ENCODE measurements at places on chromosomes 1 and 21.

GRCh38 chr1:233904633-233905415 lies at the start of gene SLC35F3:
SLC35F3 (plus strand) TSS chr1:233904676.
- DNase-seq, result no peak

DNA sequence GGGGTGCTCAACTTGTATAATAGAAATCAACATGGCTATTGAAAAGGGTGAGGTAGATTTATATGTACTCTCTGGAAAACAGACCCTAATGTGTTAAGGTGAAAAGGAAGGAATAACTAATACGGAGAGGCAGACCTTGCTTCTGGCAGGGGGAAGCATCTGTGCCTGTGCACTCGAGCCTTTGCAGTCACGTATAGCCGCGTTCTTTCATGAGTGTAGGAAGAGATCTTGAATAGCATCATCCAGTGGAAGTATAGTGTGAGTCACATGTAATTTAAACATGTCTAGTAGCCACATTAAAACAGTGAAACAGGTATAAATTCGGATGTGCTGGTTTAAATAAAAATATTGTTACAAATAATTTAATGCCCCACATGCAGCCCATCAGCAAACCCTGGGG lies 3.0 kb downstream of the A3GALT2 start:
- DNase-seq, result no peak

DNA sequence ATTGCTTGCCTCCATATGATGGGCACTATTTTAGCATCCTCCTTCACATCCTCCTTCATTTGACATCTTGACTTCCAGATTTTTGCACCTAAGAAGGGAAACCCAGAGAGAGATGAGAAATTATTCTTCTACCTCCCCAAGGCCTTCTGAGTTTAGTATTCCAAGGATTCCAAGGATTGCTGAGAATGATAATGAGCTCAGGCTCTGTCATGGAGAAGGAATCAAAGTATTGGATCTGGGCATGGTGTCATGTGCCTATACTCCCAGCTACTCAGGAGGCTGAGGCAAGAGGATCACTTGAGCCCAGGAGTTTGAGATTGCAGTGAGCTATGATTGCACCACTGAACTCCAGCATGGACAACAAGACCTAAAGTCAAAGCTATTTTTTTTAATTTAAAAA lies 26.6 kb upstream of the ZNF281 start:
- DNase-seq, result no peak

DNA sequence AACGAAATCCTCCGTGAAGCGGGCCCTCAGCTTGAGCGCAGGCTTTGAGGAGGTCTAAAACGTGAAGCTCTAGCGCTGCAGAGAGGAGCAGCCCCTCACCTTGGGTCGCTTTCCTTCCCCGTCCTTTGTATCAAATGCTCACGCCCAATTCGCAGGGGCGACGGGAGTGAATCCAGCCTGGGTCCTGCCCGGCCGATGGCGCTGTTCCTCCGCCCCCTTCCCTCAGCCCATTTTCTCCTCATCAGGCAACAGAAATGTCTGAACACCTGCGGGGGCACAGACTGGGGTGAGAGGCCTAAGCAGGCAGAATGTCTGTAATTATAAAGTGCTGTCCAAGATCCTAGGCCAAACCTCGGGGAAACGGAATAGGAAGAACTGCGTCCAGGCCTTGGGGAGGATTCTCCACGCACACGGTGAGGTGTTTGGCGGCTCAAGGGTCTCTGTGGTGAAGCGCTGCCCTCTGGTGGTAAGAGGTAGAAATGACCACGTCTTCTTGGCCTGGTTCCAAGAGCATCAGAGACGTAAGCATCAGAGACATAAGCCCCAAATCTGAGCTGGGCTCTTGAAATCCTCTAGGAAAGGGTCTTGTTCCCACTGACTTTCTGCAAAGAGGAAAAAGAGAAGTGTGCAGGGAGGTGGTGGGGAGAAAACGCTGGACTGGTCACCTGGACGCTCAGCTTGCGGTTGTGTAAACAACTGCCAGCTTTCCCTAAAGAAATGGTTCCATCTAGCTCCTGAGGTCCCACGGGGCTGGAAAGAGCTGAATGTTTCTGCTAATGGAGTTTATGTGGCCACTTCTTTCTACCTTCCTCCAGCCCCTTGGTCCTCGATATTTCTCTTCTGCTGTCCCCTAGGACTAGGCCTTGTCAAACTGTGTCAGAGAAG lies 92.1 kb upstream of the CD53 start:
- DNase-seq, result no peak

GRCh38 chr1:40438391-40439015 lies 11.8 kb upstream of the ZFP69B start:
- no peak for DNase-seq

DNA sequence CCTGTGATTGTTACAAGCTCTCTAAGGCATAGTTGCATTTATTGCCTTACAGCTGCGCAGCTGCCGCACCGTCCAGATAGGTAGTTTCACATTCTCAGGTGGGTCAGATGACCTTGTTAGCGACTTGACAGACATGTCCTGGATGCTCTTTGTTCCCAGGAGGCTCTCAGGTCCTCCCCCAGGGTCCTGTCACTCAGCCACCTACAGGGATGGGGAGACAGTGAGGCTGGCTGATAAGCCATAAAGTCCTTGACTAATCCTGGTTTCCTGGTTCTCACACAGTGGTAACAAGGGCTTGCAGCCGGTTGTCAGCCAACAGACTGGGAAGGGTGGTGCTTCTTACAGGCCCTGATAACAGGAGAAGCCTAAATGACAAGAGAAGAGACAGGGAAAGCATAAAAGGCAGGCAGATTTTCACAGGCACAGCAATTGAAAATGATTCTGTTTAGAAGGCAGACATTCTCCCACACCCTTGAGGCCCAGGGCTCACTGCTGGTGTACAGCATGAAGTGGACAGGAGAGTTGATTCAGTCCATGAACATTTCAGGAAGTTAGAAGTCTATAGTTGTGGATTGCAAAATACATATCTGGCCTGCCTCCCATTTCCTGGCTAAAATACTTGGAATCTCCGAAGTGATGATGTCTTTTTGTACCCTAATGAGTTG lies 2.9 kb downstream of the ARF1 start:
- DNase-seq, result peak; percentile 57

DNA sequence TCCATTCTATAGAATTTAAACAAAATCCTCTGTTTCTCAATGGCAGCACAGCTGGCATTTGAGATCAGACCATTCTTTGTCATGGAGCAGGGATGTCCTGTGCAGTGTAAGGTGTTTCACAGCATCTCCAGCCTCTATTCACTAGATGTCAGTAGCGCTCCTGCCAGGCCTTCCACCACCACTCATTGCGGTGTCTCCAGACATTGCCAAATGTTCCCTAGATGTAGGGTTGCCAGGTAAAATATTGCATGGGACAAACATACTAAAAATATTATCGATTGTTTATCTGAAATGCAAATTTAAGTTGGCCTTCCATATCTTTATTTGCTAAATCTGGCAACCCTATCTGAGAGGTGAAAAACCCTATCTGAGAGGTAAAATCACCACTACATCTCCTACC lies 11.7 kb downstream of the ITLN2 start:
- no peak for DNase-seq

- no peak for DNase-seq
Measured at GRCh38 chr1:246722720-246723119, 1.5 kb upstream of the SCCPDH start.

- DNase-seq, result no peak
Measured at GRCh38 chr1:109816975-109817535, 53.3 kb upstream of the EPS8L3 start.

DNA sequence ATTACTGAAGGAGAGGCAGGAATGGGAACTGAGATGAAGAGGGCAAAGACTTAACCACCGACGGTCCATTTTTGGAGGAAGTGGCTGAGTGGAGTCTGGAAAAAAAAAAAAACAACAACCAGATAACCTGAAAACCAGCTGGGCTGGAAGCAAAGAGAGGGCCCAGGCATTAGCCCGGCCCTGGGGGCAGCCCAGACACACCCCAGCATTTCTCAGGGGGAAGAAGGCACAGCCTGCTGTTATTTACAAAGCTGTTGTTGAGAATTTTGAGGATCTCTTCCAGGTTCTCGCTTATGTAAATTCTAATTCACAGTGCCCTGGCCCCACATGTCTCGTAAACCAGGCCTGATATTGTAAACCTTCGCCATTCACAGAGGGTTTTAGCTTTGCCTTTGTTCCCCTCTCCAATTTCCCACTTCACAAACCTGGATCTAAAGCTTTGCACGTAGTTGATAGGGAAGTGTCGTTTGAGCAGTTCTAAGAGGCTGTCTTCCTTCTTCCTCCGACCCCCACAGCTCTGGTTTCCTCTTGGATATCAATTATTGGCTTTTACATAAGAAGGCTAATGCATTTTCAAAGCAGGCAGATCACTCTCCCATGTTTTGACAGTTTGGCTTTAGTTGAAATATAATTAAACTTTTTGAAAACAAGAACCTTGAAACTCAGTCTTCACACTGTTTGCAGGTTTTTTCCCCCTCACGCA lies 161.8 kb upstream of the IRF2BP2 start:
- DNase-seq, result no peak

DNA sequence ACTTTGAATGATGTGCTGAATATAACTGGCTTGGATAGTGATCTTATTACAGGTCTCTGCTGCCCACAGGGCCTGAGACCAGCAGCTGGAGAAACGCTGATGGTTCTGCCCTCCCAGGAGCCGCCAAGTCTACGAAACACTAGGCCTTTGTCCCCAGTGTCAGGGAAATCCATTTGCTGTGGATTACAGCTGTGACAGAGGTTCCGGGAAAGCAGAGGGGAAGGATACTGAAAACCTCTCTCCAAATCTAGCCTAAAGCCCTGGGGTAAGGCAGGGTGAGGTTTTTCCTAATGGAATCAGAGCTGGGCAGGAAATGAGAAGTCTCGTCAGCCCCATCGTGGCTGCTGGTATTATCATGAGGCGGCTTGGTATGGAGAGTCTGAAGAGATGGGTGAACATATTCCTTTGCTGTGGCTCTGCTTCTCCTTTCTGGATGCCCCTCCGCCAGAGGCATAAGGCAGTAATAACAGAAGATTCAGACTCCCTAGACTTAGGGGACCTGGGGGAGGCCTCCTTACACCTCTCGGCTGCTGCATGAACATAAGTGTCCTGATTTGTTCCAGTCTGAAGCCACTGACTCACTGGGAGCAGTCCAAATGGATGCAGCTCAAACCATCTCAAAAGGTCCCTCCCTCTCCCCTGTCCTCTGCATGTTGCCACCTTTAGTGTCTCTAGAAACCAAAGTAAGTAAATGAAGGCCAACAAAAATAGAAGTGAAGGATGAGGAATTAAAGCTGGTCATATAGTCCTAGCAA lies 48.1 kb downstream of the PHC2 start:
- no peak for DNase-seq

DNA sequence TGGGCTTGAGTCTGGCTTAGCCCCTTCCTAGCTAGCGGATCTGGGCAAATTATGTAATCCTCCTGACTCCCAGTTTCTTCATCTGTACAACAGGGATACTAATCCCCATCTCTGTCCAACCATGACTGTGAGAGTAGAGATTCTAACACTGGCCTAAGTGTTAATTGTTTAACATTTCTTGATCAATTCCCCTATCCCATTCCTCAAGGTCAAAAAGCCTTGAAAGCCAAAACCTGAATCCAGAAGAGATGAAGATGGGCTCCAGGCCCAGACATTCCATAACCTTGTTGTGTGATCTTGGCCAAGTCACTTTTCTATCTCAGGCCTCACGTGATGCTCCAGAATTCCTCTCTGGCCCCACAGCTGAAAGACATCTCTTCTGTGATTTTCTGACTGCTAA lies 18.8 kb upstream of the PHLDA3 start:
- no peak for DNase-seq

DNA sequence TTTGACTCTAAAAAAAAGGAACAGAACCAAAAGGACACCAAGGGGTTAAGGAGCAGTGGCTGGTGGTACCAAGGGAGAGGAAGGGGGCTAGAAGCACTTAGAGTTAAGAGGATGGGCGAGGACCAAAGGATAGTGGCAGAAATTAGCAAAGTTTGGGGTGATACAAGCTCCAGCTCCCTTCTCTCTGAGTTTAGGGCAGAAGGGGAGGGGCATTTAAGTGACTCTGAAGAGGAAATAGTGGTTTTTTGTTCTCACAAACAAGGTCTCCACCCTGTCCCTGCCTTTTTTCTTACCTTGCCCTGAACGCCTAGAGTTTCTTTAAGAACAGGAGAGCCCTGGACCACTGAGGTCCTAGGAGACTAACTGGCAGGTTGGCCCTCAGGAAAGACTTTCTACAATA lies 3.3 kb downstream of the CDC42SE1 start:
- DNase-seq, result no peak

DNA sequence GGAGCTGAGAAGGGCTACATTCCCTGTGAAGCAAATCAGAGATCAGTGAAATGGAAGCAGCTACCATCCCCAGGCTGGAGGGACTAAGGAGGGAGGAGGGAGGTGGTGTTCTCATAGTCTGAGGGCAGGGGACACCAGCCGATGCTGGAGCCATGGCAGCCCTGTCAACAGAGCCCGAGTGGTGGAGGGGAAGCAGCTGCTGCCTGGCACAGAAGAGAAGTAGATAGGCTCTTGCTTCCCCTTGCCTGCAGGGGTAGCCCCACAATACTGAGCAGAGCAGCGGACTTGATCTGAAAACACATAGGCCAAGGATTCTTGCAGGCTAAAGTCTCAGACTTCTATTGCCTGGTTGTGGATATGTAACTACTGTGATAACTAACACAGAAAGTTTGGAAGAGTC lies 255.1 kb downstream of the FGGY start:
- no peak for DNase-seq

DNA sequence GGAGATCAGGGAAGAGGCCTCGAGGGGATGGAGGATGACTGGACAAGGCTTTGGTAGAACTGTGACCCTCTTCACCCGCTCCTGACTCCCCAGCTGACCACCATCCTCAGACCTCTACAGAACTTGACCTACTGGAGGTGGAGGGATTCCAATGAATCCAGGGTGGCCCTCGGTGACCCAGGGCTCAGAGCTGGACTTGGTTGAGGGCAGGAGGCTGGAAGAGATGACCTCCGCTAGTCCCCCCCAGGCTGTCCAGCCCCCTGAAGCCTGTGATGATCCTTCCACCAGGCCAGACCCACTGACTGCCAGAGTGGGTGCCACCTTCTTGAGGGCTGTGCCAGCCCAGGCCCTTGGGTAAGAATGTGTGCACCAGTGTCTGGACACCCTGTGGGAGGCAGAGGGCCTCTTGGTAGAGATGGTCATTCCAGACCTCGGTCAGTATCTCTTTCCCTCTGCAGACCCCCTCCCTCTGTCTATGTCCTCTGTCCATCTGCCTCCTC lies 44.9 kb downstream of the ATP1B1 start:
- DNase-seq, result no peak

GRCh38 chr1:241985787-241986186 lies 13.1 kb downstream of the MAP1LC3C start:
- DNase-seq, result no peak

DNA sequence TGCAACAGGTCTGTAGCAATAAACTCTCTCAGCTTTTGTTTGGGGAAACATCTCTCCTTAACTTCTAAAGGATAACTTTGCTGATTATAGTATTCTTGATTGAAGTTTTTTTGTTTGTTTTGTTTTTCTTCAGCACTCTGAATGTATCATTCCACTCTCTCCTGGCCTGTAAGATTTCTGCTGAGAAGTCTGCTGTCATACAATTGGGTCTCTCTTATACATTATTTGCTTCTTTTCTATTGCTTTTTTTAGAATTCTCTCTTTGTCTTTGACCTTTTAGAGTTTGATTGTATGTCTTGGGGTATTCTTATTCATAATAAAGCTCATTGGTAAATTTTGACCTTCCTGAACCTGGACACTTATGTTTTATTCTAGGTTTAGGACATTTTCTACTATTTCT lies 386.3 kb downstream of the MRPL39 start:
- DNase-seq, result no peak

Data from AG04449 (cell line).